ENCODE measurements at places on chromosomes 12 and 14.

GRCh38 chr12:67524861-67525616, 123.5 kb upstream of the DYRK2 start:
- DNase-seq: no peak

DNA sequence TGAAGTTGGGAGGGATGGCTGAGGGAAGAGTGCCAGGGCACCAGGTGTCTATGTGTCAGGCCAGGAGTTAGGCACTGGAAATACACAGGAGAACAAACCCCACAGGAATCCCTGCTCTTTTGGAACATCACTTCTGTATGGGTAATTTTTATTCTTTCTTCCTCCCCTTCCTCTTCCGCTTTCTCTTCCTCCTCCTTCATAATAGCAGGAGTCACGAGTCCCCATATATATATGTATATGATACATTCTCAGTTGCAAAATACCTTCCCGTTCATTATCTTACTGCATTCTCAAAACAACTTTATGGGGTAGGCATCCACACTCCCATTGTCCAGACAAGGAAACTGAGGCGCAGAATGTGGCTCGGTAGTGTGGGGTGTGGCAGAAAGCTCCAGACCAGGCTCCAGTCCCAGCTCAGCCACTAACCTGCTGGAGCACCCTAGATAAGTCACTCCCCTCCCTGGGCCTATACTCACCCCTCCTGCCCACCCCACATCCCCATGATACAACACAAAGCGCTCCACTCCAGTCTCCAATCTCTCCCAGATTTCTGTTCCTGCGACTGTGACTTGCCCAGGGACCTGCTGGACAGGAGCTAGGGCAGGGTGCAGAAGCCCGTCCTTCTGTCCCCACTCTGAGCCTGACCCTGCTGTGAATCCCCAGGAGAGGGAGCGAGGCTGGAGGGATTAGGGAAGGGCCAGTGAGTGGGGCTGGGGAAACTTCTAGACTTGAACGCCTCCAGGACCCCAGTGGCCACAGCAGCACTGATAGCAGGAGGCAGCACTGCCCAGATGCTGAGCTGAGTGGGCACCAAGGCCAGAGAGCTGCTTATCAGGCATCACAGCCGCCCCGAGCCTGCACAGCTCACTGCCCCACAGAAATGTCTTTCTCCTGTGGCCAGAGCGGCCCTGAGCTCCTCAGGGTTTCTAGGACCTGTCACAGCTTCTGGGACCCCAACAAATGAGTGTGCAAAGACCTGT, 1.4 kb upstream of the AQP2 start:
- DNase-seq: no peak

DNA sequence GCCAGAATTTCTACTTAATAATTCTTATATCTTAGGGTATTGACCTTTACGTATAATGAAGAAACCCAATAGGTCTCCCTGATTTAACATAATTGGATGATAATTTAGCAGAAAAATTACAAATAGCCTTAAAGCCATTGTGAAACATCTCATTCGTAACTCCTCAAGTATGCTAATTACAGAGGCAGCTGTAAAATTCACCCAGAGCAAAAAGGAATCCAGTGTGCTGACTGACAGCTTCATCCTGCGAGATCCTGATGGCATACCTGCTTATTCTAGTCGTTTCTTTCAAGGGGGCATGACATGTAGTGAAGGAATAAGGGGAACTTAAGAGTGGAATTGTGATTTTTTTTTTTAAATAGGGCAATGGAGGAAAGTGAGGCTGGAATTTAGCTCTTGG, 291.5 kb downstream of the FUT8 start:
- no peak for DNase-seq

- DNase-seq: no peak
Observed at GRCh38 chr14:39763402-39763890, 331.2 kb upstream of the FBXO33 start.

- DNase-seq: peak; percentile 65
Observed at GRCh38 chr12:48815126-48816110, 2.9 kb upstream of the CACNB3 start.

GRCh38 chr14:36505181-36505815, 14.7 kb downstream of the NKX2-1 start:
- no peak for DNase-seq

DNA sequence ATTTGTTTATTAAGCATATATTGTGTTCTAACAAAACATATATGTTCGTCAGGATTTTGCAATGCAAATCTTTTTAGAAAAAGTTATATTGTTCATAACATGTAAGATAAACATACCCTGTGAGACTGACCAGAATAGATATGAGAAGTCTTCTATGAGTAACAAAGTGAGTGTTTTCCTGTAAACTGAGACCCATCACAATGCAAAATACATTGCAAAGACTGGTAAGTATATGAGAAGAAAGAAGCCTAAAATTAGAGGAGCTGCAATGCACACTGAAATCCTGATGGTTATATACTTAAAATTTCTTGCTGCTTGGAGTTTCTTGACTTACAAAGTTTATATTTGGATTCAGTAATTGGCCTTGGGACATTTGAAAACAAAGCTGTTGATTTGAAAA, 6.0 kb downstream of the HMGA2 start:
- DNase-seq: no peak

DNA sequence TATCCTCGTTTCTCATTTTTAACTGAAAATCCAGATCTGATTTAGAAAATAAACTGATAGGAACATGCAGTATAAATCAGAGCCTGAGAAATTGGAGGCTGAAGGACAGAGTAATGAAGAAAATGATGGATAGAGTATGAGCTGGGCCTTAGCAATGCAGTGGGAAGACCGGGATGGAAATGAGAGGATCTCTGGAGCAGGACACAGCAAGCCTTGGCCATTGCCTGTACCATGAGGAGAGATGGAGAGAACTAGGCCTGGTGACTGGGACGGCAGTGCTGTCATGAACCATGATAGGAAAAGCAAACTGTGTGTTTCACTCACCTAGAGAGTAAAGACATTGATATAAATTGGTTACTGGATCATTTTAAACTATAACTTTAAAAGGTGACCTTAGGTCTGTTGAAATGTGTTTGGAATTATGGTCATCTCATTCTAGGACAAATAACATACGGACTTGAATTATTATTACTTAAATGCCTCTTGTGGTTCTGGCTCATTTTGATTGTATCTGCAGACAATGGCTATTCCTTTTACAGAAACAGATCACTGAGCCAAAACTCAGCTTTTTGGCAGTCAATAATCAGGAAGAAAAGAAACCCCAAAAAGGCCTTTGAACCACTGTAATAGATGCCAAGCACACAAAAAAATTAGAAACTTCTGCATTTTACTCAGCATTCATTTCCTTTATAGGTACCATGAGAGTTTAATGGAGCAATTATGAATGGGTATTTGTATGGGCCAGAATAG, 251.9 kb upstream of the PRKD1 start:
- no peak for DNase-seq

- no peak for DNase-seq
Observed at GRCh38 chr14:34676516-34677211, 37.7 kb downstream of the CFL2 start.

GRCh38 chr14:105411017-105411941, 8.3 kb upstream of the MTA1 start:
- DNase-seq: no peak

GRCh38 chr12:122669397-122670070, 33.6 kb downstream of the HCAR2 start:
- no peak for DNase-seq

DNA sequence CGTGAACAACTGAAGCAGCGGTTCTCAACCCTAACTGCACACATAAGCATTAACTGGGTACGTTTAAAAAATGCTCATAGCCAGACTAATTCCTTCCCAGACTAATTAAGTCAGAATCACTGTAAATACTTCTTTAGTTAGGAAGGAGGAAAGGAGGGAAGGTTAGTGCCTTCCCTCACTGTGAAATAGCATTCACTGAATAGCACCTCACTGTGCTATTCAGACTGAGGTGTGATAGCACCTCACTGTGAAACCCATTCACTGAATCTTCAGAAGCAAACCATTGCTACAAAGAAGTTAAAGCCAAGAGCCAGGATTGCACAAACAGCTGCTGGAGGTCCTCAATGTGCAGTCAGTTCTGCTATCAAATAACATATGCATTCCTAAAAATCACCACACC, 58.8 kb downstream of the RTN1 start:
- DNase-seq: no peak

GRCh38 chr14:80447392-80447791, 236.1 kb upstream of the DIO2 start:
- DNase-seq: no peak

DNA sequence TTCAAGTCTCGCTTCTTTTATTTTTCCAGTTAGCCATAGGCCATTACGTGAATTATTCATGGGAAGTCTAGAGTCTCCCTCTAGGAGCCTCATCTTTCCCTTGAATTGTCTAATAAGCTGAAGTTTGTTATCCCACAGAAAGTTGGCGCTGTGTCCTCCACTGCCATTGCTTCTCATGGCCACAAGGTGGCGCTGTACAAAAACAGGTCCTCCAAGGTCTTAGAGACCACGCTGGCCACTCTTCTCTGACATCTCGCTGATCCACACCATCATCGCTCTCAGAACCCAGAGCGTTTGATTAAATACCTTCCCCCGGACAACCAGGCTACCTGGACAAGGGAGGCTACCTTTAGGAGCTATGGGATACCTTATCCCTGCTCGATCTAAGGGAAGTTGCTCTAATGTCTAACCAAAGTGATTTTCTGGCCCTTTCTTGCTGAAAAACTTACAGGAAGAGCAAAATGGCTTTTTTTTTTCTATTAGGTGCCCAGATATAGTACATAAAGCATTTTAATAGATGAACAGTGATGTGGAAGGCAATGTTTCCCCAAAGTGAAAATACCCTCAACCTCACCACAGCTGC, 110.0 kb downstream of the CCDC60 start:
- DNase-seq: peak; percentile 72

DNA sequence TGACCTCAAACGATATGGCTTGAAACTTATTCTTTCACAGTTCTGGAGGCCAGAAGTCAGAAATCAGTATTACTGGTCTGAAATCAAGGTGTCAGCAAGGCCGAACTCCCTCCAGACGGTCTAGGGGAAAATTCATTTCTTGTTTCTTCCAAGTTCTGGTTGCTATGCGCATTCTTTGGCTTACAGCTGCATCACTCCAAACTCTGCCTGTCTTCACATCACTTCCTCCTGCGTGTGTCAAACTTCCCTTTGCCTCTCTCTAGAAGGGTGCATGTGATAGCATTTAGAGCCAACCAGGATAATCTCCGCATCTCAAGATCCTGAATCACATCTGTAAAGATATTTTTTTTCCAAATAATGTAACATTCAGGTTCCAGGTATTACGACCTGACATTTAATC, 62.8 kb downstream of the DENND5B start:
- DNase-seq: no peak

- no peak for DNase-seq
Observed at GRCh38 chr14:104892531-104893434, 27.7 kb downstream of the CEP170B start.

DNA sequence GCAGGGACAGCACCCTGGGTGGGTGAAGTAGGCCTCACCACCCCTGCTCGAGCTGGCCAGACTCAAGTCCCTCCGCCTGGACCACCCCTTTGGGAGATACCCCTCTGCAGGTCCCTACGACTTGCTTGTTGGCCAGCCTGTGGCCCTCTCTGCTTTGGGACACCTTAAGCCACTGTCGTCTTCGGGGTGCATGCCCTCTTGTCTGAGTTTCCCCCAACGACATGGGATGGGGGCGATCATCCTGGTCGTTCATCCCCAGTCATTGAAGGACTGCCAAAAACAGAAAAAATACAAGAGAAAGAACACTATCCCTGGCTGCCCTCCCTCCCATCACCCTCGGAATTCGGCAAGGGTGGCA, 151.1 kb downstream of the DPF3 start:
- no peak for DNase-seq

- DNase-seq: peak; percentile 46
Observed at GRCh38 chr12:111066744-111067437, 146.5 kb upstream of the MYL2 start.

DNA sequence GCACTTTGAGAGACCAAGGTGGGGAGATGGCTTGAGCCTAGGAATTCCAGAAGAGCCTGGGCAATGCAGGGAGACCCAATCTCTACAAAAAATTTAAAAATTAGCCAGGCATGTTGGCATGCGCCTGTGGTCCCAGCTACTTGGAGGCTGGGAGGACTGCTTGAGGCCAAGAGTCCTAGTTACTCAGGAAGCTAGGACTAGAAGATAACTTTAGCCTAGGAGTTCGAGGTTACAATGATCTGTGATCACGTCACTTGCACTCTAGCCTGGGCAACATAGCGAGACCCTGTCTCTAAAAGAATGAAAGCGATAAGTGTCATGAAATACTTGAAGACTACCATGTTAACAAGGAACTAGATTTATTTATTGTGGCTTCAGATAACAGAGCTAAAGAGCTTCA, 3.5 kb downstream of the ATF7 start:
- no peak for DNase-seq
